Hepatocyte (in vitro differentiated cells): ENCODE measurements at places on chromosomes 1 and 21. TPM values are rescaled to one million over a fixed set of nuclear protein-coding genes. Genes with fewer than 3 reads are reported as not detected.

- DNase-seq: peak; percentile 38
Observed at GRCh38 chr1:70353601-70354331, 756 bp downstream of the ANKRD13C start.

GPR25 gene
- total RNA-seq: not detected in 2 replicates

- no peak for DNase-seq
Observed at GRCh38 chr1:1960480-1961196, 41.6 kb upstream of the TMEM52 start.

GRCh38 chr1:9181176-9181906 is 52.4 kb upstream of the GPR157 start:
- DNase-seq: peak; percentile 75

- DNase-seq: peak; percentile 72
Observed at GRCh38 chr1:204746838-204747442, 61.4 kb upstream of the LRRN2 start.

HAO2 gene
- total RNA-seq: 14.2 and 16.6 TPM in 2 replicates

GRCh38 chr1:2556678-2557481 is 709 bp downstream of the TNFRSF14 start:
- no peak for DNase-seq

AMY2A gene
- total RNA-seq: not detected in 2 replicates

GRCh38 chr1:241551759-241552638 is 19.8 kb downstream of the KMO start:
- DNase-seq: no peak

DNA sequence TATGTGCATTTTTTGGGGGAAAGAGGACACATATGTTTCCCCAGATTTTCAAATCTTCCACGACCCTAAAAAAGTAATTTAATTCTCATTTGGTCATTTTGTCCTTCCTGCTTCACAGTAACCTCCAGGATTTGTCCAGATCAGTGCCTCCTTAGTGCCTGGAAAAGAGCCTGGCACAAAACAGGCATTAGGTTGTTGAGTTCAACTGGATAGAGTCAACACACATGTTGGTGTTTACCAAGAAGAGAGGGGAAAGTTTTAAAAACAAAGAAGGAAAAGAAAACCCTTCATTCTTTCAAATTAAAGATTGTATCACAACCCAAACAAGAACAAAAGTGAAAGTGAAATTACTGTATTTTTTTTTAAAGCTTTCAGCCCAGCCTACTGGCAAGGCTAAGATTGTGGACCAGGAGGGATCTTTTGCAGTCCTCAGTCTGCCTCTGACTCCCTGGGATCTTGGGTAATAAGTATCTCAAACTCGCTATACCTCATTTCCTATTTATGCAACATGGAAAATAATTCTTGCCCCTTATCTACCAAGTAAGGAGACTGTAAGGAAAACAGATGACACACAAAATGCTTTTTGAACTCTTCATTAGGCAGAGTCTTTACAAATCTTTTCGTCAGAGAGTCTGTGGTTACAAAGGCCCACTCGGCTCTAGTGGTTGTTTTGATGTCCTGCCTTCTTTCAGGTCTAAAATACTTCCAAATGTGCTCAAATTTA is 57.8 kb downstream of the ZNF281 start:
- peak; percentile 61 for DNase-seq

ERRFI1 gene
- 154 and 163 TPM in 2 replicates for total RNA-seq
